ENCODE measurements at places on chromosomes 1 and 21. TPM values are rescaled to one million over a fixed set of nuclear protein-coding genes. Genes with fewer than 3 reads are reported as not detected.

The RGS16 gene
- polyA plus RNA-seq: 0.07 TPM

The OR2G6 gene
- polyA plus RNA-seq: not detected

The LCE3E gene
- polyA plus RNA-seq: not detected

The MEX3A gene
- not detected for polyA plus RNA-seq

The PINK1 gene
- 32.7 TPM for polyA plus RNA-seq

The NEGR1 gene
- 0.15 TPM for polyA plus RNA-seq

The TACSTD2 gene
- polyA plus RNA-seq: not detected

The CRTC2 gene
- 67.1 TPM for polyA plus RNA-seq

The SHE gene
- not detected for polyA plus RNA-seq

The SYPL2 gene
- polyA plus RNA-seq: 0.12 TPM

The SAMD13 gene
- not detected for polyA plus RNA-seq

Data from CD14-positive monocyte (primary cell).